NCI-H2081 treated with DMSO at 0.1 percent for 48 hours (cell line): ENCODE measurements at places on chromosomes 1 and 21.

DNA sequence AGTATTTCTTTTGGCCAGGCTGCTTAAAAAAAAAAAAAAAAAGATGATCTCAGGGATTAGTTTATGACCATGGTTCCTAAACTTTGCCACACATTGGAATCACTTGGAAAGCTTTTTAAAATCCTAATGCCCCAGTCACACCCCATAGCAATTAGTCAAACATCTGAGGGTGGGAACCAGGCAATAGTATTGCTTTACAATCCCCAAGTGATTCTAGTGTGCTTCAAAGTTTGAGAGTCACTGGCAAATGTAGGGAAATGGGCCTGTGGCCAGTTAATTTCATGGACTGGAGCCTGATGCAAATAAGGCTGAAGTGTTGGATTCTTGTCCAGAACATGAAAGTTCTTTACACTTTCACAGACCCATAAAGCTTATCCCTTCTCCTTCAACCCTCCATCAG is 374.6 kb upstream of the ESRRG start:
- DNase-seq: no peak

GRCh38 chr1:50415235-50416149 is 7.8 kb downstream of the DMRTA2 start:
- no peak for DNase-seq

DNA sequence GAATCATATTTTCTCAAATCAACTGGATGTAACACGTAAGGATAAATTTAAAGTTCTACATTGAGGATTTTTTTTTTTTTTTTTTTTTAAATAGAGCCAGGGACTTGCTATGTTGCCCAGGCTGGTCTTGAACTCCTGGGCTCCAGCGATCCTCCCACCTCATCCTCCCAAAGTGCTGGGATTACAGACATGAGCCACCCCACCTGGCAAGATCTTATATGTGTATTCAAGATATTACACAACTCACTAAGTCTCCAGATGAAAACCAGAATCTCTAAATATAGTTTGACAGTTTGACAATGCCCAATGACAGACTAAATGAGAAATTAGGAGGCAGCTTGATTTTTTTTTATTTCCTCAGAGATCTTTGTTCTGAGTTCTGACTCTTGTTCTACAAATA is 6.8 kb downstream of the YY1AP1 start:
- DNase-seq: no peak

DNA sequence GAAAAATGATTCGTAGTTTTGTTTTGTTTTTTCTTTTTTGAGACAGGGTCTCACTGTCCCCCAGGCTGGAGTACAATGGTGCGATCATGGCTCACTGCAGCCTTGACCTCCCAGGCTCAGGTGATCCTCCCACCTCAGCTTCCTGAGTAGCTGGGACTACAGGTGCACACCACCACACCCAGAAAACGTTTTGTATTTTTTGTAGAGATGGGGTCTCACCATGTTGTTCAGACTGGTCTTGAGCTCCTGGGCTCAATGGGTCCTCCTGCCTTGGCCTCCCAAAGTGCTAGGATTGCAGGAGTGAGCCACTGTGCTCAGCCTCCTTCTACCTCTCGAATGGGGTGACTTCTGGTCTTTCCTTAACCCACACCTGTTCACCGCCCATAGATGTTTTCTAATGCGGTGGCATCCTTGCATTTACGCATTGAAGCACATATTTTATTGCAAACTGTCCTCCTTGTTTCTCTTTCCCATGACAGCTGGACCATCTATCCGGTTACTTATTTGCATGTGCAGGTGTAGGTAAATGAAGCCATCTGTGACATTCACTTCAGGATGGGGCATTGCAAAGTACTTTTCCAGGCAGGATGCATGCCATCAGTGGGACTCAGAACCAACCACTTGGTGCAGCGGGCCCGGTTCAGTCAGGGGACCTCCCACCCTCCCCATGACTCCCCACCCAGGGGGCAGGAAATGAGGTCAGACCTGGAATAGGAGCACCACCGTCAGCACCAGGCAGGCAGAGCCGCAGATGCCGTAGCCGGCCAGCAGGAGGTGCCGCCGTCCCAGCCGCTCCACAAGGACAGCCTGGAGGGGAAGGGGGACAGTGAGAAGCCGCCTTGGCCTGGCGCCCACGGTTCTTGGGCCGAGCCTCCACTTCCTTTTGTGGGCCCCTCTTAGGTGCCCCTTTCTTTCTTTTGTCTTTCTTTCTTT is 16.5 kb downstream of the SLC2A7 start:
- DNase-seq: no peak

GRCh38 chr1:151142411-151143056 is 3.9 kb downstream of the SEMA6C start:
- DNase-seq: no peak

GRCh38 chr1:9375912-9376311 is 83.2 kb downstream of the SPSB1 start:
- no peak for DNase-seq
